Stimulated activated CD4-positive, alpha-beta T cell treated with anti-CD3 and anti-CD28 coated beads, Interleukin-2, amount 100 ng/mL, for 48 hours (primary cell): ENCODE measurements at places on chromosomes 1 and 21.

DNA sequence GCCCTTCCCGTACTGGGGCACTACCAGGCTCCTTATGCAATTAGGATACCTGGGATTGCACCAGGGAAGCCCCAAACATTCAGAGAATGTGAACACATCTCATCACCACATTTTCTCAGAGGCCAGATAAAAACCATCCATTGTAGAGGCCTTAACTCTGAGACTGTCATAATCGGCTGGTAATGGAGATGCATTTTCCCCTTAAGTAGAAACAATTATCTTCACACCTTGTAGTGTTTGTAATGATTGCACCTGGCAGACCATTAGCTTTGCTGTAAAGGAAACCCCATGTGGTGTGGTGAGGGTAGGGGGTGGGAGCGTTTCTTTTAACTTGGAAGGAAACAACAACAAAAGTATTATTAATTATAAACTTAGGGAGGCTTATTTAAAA, 90.0 kb upstream of the TLR5 start:
- no peak for DNase-seq

- DNase-seq = no peak
These were observed 17.1 kb downstream of the PAX7 start for GRCh38 chr1:18647681-18648214.

- DNase-seq = no peak
These were observed 1.8 kb downstream of the MX2 start for GRCh38 chr21:41363370-41364270.

DNA sequence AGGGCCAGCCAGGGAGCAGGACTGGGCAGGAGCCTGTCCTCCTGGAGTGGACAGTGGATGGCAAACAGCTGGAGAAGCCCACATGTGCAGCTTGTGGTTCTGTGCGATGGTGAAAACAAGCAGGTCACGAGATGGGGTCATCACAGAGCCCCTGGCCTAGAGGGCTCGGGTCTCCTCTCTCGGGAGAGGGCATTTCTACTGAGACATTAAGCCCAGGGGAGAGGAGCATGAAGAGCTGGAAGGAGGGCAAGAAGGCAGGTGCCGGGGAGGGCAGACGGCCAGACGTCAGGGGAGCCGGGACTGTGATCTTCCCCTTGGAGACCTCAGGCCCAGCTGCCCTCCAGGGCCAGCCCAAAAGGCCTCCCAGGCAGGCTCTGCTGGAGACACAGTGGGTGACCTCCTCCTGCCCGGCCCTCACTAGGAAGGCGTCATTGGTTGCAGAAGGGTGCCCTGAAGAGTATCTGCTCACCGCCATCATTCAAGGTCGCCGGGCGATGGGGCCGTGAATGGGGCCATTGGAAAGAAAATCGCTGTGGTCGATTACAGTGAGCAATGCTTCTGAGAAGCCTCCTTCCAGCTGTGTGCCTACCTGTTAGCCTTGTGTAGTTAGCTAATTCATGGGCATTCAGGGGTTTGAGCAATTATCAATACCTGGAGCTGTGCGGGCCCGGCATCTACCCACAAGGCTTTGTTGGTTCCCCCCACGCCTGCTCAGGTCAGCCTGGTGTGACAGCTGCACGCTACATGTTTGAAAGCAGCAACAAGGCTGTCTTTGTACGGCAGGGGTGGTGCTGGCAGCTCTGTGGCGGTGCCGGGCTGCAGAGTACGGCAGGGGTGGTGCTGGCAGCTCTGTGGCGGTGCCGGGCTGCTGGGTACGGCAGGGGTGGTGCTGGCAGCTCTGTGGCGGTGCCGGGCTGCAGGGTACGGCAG, 72.3 kb upstream of the ACTRT2 start:
- DNase-seq = no peak

DNA sequence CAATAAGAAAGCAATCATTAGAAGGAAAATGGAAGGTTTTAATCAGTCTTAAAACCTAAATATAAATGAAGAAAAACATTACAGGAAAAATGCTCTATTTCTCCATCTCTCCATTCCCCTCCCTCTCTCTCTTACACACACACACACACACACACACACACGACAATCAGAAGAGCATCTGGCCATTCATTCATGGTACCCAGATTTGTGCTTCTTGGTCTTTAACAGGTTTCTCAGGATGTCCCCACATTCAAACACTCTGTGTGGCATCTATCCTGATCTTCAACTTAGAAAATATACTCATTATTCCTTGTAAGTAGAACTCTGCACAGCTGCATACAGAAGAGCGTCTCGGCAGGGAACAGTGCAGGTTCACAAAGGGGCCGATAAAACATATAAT, 779 bp downstream of the LRRC40 start:
- DNase-seq = no peak

GRCh38 chr1:28506907-28507246, 1.0 kb downstream of the RCC1 start:
- no peak for DNase-seq

- DNase-seq = no peak
These were observed 45.8 kb downstream of the ARHGEF11 start for GRCh38 chr1:156999596-157000320.

- DNase-seq = no peak
These were observed 318.9 kb upstream of the PBX1 start for GRCh38 chr1:164240081-164240480.

DNA sequence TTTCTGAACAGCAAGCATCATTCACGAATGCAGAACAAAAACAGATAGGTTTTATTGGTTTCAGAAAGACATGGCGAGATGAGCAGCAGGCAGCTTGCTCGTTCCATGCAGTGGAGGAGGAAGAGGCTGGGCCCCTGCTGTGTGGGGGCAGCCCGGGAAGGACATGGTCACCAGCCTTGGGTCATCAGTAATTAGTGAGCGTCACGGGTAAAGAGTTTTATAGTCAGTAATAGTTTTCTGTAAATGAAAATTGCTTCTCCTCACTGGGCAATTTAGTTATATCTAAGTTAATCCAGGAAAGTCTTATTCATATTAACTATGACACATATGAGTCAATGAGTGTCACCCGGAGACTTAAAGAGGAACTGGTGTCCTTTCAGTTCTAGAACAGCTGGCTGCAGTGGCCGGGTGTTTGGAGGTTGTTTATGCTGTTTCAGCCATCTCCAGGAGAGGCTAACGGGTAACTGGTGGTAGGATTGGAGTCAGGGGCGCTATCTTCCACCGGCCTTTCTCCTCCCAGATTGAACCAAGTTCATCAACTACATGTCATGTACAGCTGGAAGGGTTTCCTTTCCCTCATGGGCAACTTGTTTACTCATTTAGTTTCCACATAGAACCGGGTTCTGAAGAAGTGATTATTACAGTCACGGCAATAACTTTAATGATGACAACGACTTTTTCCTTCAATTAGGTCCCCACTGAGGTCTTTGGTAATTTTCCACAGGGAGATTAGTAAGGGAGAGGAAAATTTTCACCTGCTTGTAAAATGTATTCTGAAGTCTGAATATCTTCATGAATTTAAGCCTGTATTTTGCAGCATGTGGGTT, 34.6 kb upstream of the SLC45A1 start:
- DNase-seq = peak; percentile 12

- DNase-seq = no peak
These were observed 139.9 kb downstream of the PTGER3 start for GRCh38 chr1:70907563-70908310.

DNA sequence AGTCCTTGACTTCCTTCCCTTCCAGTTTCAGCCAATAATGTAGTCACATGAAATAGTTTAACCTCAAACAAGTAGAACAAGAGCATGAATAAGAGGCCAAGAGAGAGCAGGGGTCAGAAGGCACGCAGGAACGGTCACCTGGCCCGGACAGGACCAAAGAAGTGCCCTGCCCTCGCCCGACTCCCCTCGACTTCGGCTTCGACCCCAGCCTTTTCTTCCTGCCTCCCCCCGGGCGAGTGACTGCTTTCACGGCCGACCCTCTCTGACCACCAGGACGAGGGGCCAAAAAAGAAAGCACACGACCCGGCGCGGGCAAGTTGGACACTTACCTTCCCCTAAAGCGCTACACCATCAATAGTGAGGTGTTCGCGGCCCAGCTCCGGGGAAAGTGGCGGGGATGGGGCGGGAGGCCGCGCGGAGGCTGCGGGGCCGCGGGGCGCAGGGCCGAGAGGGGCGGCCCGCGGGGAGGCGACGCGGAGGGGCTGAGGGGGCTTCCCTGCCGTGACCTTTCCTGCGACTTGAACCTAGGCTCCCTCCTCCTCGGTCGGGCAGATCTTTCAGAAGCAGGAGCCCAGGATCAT, 519 bp downstream of the RERE start:
- peak; percentile 7 for DNase-seq

GRCh38 chr21:38470755-38471154, 27.5 kb downstream of the ERG start:
- DNase-seq = no peak

- no peak for DNase-seq
These were observed 11.2 kb downstream of the DYRK3 start for GRCh38 chr1:206646504-206646903.

DNA sequence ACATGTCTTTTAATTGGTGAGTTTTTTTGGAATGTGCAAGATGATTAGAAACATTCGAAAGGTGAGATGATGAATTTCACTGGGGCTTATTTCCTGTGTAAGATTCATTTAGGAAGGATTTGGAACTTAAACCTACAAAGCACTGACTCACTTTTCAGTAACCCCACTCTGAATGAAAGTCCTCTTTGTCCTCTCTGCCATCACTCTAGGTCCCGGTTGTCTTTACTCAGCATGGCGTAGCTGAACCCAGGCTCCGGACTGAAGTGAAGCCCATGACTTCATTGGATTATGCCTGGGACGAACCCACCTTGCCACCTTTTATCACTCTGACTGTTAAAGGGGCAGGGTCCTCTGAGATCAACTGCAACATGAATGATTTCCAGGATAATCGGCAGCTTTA, 139.4 kb downstream of the VPS13D start:
- no peak for DNase-seq

- DNase-seq = no peak
These were observed 386 bp upstream of the TSTD1 start for GRCh38 chr1:161039154-161039545.

DNA sequence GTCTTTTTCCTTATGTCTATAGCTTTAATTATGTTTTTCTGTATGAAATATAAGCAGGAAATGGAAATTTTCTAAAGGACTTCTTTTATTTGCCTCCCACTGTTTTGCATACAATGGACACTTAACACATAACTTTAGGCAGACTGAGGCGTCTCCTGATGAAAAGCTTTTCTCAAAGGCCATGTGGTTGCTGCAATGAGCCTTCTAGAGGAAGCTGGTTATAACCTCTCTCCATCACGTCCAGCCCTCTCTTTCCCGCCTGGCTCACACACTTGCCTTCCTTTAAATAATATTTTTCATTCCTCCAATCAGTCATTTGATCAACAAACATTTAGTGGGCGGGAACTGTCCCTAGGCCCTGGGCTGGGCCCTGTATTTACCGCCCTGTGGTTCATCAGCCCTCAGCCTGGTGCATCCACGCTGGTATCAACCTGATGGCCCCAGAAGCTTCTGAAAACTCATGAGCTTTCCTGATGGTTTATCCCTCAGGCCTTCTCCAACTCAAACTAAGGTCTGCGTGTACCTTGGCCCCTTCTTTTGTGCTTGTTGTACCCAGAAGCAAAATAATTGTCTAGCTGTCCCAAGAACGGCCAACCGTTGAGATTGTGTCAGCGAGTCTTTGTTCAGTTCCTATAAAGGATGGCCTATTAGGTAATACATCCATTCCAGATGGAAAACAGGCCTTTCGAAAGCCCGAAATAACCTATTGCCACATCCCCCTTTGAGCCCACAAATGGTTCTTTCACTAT, 75.3 kb upstream of the LYST start:
- DNase-seq = no peak

DNA sequence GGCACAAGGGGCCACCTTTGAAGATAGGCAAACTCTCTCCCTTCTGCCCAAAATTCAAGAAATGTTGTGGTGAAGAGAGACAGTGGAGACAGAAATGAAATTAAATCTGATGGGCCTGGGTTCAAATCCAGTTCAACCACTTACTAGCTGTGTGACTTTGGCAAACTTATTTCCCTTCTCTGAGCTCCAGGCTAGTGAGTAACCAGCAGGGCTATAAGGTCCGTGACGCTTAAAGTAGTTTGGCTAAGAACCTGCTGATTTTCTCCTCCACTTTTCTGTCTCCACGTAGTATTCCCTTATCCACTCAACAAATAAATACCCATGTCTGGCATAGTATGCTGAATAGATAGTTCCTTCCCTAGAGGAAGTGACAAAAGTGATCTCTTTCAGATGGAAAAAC, 1.9 kb downstream of the SLC2A1 start:
- DNase-seq = no peak

DNA sequence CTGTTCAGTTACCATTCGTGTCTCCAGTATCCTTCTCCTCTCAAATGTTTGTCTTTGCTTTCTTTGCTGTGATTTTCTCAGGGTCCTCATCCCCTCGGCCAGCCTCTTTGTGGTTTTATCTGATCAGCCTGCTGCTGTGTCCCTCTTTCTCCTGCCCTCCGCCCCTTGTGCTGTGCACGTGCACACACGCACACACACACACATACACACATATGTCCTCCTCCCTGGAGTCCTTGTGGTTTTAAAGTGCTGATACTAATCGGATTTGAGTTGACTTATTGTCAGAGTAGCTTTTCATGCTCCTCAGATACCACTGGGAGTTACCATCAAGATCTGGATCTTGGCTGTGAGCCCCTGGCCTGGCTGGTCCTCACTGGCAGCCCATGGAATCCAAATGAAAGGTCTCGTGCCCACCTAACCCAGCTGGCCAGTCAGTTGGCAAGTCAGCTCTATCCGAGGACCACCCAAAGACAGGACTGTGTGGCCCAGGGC, 34.1 kb downstream of the QSOX1 start:
- DNase-seq = no peak
